Cerebellum (tissue), 4 donors: ENCODE measurements at places on chromosomes 5 and 9. TPM values are rescaled to one million over a fixed set of nuclear protein-coding genes. Genes with fewer than 3 reads are reported as not detected.

The RANBP17 gene
- total RNA-seq, result 145 TPM

The ADAMTS12 gene
- 7.6 TPM for total RNA-seq

The IRF1 gene
- 2.4 TPM for total RNA-seq

The DIRAS2 gene
- total RNA-seq, result 55.5 TPM

The GRM6 gene
- total RNA-seq, result 0.27 TPM

The SPATA31D4 gene
- not detected for total RNA-seq

The CTXN3 gene
- 2.8 TPM for total RNA-seq

The PROB1 gene
- 1.1 TPM for total RNA-seq

The PTGES gene
- total RNA-seq, result 1.5 TPM

The FBXO4 gene
- 11.1 TPM for total RNA-seq

The PRSS3 gene
- 5.2 TPM for total RNA-seq

The ALDH1B1 gene
- 9.1 TPM for total RNA-seq

The RBM18 gene
- 17.5 TPM for total RNA-seq
